Stimulated activated CD4-positive, alpha-beta T cell treated with anti-CD3 and anti-CD28 coated beads, Interleukin-12 subunit alpha, Interleukin-12 subunit beta, amount 100 ng/mL, for 4 hours (primary cell): ENCODE measurements at places on chromosomes 2 and 18.

DNA sequence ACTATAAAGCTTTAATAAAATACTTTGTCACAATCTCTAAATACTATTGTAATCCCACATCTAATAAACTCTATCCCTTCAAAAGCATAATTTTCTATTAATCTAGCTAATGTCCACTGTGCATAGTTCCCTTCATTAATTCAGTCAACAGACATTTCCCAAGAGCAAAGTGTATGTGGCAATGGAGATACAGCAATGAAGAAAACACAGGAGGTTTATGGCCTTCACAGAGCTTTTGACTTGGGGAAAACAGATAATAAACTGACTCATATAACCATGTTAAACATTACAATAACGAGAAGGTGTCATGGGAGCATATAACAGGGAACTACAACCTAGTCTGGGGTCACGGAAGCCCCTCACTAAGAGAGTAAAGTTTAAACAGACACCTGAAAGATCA is 86.3 kb downstream of the SPIRE1 start:
- no peak for DNase-seq

DNA sequence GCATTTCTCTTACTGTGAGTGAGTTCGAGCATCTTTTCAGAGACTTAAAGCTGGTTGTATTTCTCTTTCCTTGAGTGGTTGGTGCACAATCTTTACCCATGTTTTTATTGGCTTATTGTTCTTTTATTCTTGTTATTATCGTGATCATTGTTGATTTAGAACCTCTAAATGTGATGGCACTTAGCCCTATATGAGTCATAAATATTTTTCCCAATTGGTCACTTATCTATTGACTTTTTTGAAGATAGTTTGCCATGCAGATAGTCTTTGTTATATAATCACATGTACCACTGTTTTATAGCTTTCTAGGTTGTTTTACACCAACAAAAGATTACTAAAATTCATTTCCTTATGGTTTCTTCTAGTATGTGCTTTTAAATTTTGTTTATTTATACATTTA is 141.6 kb upstream of the MSH6 start:
- DNase-seq = no peak

DNA sequence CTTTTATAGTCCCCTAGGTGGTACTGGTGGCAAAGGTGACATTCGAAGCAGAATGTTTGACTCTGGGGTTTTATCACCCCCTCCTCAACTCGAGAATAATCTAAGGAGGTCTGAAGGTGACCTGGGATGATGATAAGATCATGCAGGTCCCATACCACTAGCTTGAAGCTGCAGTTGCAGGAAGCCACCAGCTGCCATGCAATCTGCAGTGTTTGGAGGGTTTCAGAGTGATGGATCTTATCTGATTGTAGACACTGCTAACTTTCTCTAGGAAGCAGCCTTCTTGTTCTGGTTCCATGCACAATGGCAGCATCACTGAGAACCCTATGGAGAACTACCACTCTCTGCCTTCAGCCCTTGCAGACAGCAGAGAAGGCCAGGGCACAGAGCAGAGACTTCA is 59.4 kb upstream of the LRPPRC start:
- DNase-seq = no peak

DNA sequence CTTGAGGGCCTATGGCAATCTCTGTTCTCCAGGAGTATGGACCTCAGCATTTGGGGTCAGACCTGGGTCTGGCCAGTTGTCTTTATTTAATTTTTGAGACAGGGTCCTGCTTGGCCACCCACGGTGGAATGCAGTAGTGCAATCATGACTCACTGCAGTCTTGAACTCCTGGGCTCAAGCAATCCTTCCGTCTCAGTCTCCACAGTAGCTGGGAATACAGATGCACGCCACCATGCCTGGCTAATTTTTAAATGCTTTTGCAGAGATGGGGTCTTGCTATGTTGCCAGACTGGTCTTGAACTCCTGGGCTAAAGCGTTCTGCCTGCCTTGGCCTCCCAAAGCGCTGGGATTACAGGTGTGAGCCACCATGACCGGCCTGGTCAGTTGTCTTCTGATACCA is 46.4 kb upstream of the INHBB start:
- no peak for DNase-seq

DNA sequence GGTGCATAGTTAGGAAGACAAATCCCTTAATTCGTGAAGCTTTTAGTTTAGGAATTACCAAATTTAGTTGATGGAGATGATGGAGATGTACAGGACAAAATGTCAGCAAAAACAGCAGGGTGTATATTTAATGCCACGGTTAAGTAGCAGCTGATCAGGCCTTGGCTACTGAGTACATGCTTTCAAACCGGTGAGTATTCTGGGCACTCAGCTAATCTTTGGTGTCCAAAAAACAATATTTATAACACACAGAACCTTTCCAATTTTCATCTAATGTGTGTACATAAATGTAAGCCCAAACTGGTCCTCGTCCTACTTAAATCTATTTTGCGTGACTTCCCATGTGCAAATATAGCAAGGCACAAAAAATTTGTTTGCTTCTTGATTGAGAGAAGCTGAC is 703.4 kb upstream of the LINC00305 start:
- no peak for DNase-seq

GRCh38 chr2:177165721-177166711 is 46.6 kb upstream of the HNRNPA3 start:
- no peak for DNase-seq

DNA sequence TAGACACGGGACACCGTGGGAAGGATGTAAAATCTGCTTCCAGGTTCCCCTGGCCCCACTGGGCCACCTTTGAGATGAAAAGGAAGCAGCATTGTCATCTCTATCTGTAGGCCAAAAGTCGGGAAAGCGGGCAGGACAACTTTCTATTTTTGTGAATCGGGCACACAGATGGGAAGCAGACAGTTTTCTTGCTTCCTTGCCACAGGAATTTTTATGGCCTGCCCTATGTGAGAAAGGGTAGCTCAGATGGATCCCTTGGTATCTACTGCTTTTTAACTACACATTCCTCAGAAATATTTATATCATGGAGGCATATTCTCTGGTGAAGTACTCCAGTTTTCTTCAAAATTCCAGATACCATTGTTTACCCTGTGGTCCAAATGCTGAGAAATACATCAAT is 735.5 kb downstream of the CBLN2 start:
- DNase-seq = no peak

- no peak for DNase-seq
Measured at GRCh38 chr2:42063431-42064171, 15.8 kb downstream of the PKDCC start.

GRCh38 chr2:101234169-101234938 is 18.3 kb upstream of the CNOT11 start:
- no peak for DNase-seq

- no peak for DNase-seq
Measured at GRCh38 chr2:44938287-44939105, 3.0 kb upstream of the SIX3 start.

- no peak for DNase-seq
Measured at GRCh38 chr2:100036793-100037192, 105.6 kb downstream of the AFF3 start.

- no peak for DNase-seq
Measured at GRCh38 chr2:227886149-227886548, 14.7 kb downstream of the DAW1 start.

- DNase-seq = no peak
Measured at GRCh38 chr18:51038110-51038509, 8.1 kb downstream of the SMAD4 start.

- no peak for DNase-seq
Measured at GRCh38 chr18:9944805-9945204, 31.0 kb downstream of the VAPA start.

GRCh38 chr2:63680455-63680854 is 91.7 kb downstream of the MDH1 start:
- DNase-seq = no peak

DNA sequence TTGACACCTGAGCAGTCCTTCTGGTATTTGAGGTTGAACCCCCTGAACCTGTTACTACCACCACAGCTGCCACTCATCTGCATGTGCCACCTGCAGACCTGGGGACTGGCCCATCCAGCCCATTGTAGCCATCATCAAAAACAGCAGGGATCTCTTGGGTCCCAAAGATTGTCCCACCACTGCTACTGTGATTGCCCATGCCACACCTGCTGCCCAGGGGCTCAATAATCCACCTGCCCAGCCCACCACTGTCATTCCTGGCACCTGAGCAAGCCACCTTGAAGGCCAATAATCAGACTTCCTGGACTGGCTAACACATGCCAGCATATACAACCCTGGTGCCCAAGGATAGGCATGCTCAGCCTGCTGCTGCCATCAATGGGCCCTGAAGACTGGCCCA is 327.6 kb downstream of the CYRIA start:
- DNase-seq = no peak

GRCh38 chr2:162075689-162076132 is 1.7 kb upstream of the DPP4 start:
- no peak for DNase-seq

DNA sequence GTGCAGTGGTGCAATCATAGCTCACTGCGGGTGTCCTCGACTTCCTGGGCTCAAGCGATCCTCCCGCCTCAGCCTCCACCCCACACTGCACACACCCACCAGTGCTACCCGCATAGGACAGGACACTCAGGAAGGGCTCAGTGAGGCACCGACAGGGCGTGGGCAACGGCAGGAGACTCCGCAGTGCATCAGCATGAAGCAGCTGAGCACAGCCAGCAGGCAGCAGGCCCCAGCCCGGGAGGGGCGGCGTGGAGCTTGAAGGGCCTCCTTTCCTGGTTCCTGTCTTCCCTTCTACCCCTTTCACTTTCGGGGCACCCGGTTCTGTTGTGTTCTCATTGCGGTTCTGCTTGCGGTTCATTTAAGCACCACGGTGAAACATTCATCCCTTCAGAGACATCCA is 89.8 kb downstream of the ZNF516 start:
- DNase-seq = no peak

GRCh38 chr2:205481861-205482260 is 200.4 kb upstream of the NRP2 start:
- DNase-seq = no peak

- DNase-seq = no peak
Measured at GRCh38 chr18:7205346-7205745, 25.5 kb upstream of the LRRC30 start.

- no peak for DNase-seq
Measured at GRCh38 chr2:17879913-17880274, 1.4 kb downstream of the KCNS3 start.

- DNase-seq = peak; percentile 3
Measured at GRCh38 chr2:102520009-102520408, 47.0 kb downstream of the SLC9A4 start.

GRCh38 chr2:150303281-150303680 is 184.2 kb downstream of the RND3 start:
- DNase-seq = no peak

DNA sequence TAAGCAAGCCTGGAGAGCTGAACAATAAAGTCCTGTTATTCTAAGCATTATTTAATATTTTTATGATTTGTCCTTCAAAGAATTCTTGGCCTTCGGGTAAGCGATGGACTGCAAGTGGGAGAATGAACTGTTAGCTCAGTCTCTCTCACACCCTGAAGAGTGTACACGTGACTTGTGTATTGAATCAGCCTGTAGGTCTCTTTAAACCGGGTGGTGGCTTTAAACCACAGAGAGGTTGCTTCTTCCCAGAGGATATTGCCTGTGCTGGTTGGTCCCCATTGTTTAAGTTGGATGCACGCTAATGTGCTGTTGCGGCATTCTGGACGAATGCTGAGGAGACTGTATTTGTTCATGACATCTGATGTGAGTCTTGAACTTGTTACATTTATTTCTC is 183.3 kb downstream of the LTBP1 start:
- DNase-seq = no peak

DNA sequence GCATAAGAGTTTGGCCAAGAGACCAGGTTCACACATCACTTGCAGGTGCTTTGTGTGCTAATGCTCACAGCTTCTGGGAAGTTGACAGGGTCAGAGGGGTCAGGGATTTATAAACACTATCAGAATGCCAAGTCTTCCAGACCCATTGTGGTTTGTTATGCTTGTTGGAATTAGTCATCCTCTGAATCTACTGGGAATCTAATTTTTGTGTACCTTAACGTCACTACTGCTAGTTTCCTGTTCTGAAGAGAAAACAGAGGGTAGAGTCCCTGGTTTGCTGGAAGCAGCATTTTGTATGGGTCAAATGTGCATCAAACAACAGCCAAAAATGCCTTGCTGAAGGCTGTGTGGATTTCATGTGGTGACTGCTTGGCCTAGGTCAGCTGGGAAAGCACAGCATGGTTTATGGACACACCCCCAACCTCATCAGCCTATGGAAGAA is 33.3 kb downstream of the ANTXR1 start:
- DNase-seq = no peak

- no peak for DNase-seq
Measured at GRCh38 chr2:126714191-126714965, 58.4 kb downstream of the GYPC start.

- no peak for DNase-seq
Measured at GRCh38 chr2:80687524-80687923, 383.0 kb upstream of the LRRTM1 start.

DNA sequence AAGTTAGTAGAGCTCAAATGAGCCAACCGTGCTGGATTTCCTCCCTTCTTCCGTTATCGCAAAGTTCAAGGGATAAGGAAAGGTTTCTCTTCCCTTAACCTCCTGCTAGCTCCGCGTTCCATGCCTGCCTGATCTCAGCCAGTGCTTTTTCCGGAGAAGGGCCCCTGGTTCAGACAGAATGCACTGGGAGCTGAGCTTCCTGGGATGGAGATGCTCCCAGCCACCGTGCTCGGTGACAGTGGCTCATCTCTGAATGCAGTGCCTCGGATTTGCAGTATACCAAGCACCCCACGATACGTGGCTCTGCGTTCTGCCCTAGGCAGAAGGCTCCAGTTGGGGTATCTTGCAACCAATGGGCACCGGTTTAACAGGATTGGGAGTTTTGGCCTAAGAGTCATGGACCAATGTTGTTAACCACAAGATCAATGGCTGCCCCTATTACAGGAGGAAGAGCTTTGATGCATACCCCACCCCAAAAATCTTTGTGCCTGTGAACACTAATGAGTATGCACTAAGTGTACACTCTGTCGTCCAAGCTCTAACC is 876 bp downstream of the CNTNAP5 start:
- no peak for DNase-seq

GRCh38 chr18:673317-673716 is 15.9 kb downstream of the TYMS start:
- no peak for DNase-seq

- no peak for DNase-seq
Measured at GRCh38 chr2:160294889-160295288, 94.8 kb upstream of the ITGB6 start.

DNA sequence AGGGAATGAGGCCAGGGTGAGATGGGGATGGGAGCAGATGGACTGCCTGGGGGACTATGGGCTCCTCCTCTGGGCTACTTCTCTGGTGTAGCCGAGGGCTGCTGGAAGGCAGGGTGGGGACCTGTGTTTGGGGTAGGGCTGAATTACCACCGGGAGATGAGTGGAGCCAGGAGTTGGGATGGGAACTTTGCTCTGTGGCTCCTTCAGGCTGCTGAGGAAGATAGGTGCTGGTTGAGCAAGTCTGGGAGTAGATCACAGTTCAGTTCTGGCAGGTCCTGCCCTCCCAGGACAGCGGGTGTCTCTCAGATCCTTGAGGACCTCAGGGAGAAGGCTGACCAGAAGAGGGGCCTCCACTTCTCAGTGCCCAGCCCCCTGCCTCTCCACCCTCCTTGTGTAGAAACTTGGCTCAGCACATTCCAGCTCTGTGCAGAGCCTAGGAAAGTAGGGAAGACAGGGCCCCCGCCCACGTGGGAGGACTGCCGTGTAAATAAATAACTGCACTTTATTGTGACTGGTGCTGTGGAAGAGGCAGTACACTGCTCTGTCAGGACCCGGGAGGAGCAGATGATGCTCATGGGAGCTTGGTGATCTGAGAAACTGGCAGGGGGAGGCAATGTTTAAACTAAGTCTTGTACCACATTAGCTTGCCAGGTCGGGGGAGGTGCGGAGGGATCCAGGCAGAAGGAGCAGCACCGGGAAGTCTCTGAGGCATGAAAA is 15.3 kb downstream of the TET3 start:
- DNase-seq = no peak

GRCh38 chr2:46858702-46859090 is 56.9 kb downstream of the MCFD2 start:
- no peak for DNase-seq
